ENCODE measurements at places on chromosomes 7 and 10.

- DNase-seq, result no peak
Measured at GRCh38 chr10:4587466-4587865, 238.5 kb upstream of the AKR1E2 start.

- DNase-seq, result no peak
Measured at GRCh38 chr10:70930263-70931000, 42.1 kb upstream of the PCBD1 start.

DNA sequence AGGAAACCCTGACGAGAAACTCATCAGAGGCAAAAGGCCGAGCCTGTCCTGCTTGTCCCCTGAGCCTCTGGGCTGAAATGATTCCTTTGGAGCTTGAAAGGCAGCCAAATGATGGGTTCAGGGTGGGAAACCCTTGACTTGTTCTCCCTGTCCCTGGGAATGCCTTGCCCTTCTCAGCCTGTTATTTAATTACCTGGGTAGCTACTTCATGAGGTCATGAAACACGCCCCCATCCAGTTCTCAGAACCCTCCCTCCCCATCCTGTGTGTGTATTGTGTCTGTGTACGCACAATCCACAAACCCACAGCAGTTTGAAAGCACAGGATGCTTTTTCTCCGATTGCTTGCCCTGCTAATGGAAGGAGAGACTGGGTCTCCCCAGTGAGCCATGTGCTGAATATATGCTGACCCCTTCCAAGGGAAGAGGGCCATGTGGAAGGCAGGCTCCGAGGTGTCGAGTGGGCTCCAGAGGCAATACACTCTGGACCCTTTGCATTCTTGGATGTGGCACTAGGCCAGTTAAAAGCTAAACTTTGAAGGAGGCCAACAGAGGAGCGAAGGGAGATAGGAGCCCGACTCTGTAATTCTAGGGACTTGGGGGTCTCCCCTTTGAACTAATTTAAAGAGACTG lies 10.6 kb downstream of the DUSP5 start:
- no peak for DNase-seq

DNA sequence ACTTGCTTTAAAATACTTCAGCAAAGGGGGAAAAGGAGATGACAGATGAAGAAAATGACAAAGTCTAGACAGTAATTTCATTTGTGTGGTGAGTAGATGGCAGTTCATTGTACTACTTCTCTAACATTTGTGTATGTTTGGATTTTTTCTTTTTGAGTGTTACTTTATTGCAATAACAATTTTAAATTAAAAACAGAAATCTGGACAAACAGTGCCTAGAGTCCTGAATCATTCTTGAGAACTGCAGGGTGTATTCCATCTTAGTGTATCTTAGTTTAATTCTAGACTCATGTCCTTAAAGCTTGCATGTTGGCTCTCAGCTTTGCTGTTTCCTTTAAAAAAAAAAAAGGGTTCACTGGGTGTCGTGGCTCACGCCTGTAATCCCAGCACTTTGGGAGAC lies 31.1 kb downstream of the HOXA1 start:
- no peak for DNase-seq

DNA sequence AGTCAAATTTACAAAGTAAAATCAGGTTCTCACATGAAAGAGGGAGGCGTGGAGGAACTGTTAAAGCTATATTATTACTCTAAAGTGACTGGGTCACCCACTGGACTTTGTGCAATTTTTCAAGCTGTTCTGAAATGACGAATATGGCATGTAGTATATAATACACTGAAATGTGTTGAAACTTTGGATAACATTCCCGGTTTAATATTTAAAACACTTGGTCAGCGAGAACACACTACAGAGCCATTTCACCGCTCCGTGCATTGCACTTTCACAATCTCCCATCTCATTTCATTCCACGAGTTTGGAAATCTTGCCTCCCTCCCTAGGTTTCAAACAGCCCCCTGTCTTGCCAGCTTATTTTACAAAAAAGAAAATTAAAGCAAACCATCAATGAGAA lies 337.9 kb downstream of the WDR11 start:
- DNase-seq, result no peak

DNA sequence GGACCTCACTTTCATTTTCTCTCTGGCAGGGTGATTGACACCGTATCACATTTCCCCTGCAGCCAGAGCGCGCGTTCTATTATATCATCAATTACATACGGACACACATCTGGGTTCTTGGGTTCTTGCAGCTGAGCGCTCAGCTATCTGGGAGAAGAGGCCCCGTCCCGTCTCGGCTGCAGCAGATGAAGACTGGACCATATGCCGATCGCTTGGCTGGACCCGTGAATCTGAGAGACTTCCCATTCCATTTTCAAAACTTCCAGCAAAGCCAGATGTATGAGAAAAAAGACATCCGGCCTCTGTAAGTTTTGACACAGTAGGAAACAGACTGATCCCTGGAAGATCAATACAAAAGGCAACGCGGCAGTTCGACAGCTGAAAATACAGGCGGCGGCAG lies 99.8 kb downstream of the JCAD start:
- DNase-seq, result no peak
